NCI-H1417 treated with DMSO at 0.1 percent for 48 hours (cell line): ENCODE measurements at places on chromosomes 13 and 19.

- DNase-seq: no peak
Measured at GRCh38 chr13:30679483-30680330, 55.6 kb upstream of the ALOX5AP start.

DNA sequence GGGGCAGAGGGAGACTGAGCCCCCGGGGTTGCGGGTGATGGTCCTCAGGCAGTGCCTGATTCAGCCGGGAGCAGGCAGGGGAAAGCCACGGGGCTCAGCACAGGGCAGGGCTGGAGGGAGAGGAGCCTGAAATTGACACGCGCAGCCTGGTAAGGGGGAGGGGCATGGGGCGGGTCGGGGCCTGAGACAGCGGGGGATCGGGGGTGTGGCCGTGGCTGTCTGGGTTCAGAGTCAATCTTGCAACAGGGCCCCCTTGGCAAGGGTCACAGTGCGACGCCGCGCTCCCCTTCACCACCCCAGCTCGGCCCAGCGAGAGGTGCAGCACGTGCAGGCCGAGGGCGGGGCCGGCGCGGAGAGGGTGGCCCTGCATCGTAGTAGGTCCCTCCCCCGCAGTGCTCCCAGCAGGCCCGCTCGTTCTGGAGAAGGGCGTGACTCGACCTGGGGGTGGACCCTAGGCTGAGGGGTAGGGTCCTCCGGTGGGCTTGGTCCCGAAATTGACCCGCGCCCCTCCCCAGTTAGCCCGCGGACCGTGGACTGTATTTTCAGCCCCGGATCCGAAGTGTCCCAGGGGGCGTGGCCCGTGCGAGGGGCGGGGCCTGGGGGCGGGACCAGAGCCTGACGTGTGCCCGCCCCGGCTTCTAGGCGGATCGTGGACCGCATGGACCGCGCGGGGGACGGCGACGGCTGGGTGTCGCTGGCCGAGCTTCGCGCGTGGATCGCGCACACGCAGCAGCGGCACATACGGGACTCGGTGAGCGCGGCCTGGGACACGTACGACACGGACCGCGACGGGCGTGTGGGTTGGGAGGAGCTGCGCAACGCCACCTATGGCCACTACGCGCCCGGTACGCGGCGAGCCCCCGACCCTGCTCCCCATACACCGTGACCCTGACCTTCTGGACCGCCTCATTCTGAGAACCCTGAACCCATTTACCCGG is 6.0 kb downstream of the RCN3 start:
- DNase-seq: no peak

GRCh38 chr13:75255147-75255546 is 226.8 kb downstream of the TBC1D4 start:
- no peak for DNase-seq

- no peak for DNase-seq
Measured at GRCh38 chr13:46850214-46850613, 46.6 kb downstream of the HTR2A start.

- DNase-seq: no peak
Measured at GRCh38 chr13:59464926-59465325, 698.8 kb downstream of the DIAPH3 start.
